ENCODE measurements at places on chromosomes 7 and 10. TPM values are rescaled to one million over a fixed set of nuclear protein-coding genes. Genes with fewer than 3 reads are reported as not detected.

The VWDE gene
- total RNA-seq, result 4.8 TPM

GRCh38 chr10:86163522-86164173 lies 202.9 kb downstream of the GRID1 start:
- no peak overlapping the region for H3K4me3 ChIP-seq
- no peaks in the 10 kb centered on the region for H3K27me3 ChIP-seq
- no peaks in the 10 kb centered on the region for H3K4me1 ChIP-seq

The GRM3 gene
- not detected for total RNA-seq

GRCh38 chr7:41699516-41699915 lies 3.4 kb downstream of the INHBA start:
- no peaks in the 10 kb centered on the region for H3K36me3 ChIP-seq
- DNase-seq, result no peak
- peaks cover 61% of the 10 kb centered on the region for H3K27me3 ChIP-seq

DNA sequence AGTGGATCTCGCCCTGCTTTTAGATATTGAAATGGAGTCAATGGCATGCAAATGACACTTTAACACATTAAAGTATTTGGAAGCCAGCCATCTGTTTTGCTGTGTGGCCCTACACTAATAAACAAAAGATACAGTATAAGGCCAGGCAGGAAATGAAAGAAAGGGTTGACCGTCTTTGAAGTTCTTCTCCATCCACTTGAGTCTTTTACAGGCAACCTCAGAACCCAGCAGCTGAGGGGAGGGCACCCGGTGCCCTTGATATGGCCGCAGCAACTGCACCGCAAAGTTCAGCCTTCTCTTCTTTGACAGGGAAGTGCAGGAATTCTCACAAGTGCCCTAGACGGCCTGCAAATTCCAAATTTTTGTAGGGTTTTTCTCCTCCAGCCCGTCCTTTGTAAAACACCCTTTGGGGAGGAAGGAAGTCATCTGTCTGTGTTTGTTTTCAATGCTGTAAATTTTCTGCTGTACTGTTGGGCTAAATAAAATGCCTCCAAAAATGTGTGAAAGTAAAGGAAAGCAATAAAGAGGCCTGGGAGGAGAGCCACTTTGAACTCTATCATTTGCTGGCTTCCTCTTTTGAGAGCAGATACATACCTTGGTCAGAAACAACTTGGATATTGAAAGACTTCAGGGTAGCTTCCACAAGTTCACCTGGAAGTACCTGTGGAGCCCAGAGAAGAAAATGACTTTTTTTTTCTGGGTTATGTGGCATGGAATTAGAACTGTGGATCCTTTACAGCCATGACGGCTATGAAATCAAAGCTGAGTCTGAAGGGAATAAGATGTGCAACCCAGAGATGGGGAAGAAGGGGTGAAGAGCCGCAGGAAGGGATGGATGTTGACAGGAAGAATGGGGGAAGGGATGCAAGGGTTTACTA lies 3.6 kb downstream of the HOXA1 start:
- H3K4me3 ChIP-seq, result no peak overlapping the region
- peaks cover 87% of the 10 kb centered on the region for H3K27me3 ChIP-seq
- H3K27ac ChIP-seq, result no peak overlapping the region
- H3K4me1 ChIP-seq, result peaks cover 8% of the 10 kb centered on the region
- H3K36me3 ChIP-seq, result no peaks in the 10 kb centered on the region
